GM12864 (cell line): ENCODE measurements at places on chromosomes 5 and 9.

DNA sequence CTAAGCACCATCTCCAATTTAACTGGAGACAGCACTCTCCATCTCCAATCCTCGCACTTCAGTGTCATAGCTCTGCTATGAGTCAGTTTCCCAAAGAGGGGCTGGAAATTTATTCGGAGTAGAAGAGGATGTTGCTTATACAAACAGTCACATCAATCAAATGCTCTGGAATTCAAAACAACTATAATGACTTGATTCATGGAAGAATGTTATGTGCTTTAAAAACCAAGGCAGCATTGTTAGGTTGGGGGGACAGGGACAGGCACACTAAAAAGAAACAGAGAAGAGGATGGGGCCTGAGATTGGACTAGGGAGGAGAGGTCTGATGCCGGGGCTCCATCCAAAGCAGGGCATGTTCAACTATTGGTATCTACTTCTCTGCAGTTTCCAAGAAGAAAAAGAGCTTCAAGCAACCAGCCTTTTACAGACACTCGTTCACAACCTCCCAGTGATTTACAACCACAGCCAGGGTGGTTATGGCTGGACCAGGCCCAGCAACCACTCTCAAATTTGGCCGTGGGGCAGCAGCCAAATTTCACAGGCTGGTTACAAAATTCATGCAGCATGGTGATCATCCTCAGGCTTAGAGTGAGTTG, 117.5 kb upstream of the ZNF366 start:
- DNase-seq: no peak

GRCh38 chr5:67998709-67999261, 216.8 kb upstream of the PIK3R1 start:
- DNase-seq: no peak

DNA sequence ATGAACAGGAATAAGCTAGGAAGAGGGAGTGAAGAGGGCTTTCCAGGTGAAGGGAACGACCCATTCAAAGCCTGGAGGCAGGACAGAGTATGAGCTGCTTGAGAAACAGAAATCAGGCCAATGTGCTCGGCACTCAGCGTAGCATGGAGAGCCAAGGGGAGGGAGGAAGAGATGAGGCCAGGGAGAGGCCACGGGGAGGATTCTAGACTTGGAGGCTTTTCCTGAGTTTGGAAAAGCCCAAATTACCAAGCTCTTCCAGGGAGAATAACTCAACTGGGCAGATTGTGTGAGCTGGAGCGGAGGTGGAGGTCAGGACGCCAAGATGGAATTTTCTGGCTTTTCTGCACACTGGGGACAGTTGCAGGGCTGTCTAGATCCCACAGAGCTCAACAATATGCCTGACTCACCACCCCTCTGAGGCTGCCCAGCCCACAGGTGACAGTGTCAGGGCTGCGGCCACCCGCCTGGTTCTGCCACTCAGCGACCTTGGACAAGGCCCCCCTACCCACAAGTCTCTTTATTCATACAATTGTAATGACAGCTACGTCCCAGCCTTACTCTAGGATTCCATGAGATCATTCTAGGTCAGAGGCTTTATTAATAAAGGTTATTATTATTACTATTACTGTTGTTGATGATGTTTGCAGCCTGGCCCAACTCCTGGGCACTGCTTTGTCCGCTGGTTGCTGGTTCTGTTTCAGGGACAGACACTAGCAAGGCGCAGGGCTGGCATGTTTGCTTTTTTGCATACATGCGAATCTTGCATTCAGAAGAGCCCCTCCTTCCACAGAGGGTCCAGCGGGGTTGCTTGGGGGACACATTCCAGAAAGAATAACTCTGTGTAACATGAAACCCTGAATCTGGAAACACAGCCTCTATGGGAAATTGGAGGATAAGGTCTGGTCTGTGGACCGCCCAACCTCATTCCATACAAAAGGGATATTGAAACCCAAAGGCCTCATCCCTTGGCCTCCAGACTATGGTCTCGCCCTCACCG, 9.4 kb upstream of the LMX1B start:
- DNase-seq: no peak

DNA sequence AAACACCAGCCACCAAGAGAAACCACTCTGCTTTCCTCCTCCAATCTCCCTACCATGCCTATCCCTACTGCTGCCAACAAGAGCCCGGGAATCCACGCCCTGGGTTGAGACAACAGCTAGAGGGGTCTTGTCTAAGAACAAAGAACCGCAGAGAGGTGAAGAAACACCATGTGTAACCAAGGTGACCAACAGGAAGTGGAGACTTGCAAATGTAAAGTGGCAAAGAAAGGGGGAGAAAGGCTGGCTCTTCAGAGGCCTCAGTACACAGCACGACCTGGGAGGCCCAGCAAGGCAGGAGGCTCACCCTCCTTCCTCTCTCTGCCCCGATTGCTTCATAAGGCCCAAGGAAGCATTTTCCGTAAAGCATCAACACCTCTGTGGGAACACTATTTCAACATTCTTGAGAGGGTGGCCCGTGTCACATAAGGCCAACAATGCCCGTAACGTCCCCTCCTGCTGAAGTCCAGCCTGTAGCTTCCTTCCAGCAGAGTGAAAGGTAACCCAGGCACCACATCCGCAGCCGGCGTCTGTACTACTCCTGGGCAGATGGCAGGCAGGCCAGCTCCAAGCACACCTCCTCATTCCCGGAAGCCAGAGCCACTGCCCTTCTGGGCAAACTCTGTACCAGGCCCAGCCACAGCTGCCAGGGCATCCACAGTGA, 18.3 kb downstream of the CCNJL start:
- DNase-seq: no peak

- DNase-seq: no peak
Observed at GRCh38 chr5:67725604-67726003, 490.0 kb upstream of the PIK3R1 start.

- DNase-seq: no peak
Observed at GRCh38 chr5:52989781-52990527, 802 bp downstream of the ITGA2 start.

DNA sequence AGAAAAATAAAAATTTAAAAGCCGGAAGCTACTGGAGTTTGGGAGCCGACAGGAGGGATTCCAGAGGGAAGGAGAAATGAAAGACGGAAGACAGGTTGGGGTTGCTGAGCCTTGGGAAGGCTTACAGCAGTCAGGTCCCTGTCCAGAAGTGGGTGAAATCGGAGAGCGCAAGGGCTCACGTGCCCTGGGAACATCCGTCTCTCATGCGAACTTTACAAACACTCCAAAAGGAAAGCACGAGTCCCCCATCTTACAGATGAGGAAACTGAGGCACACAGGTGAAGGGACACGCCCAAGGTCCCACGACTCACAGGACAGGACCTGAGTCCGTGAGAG, 347 bp upstream of the OLFML2A start:
- no peak for DNase-seq

DNA sequence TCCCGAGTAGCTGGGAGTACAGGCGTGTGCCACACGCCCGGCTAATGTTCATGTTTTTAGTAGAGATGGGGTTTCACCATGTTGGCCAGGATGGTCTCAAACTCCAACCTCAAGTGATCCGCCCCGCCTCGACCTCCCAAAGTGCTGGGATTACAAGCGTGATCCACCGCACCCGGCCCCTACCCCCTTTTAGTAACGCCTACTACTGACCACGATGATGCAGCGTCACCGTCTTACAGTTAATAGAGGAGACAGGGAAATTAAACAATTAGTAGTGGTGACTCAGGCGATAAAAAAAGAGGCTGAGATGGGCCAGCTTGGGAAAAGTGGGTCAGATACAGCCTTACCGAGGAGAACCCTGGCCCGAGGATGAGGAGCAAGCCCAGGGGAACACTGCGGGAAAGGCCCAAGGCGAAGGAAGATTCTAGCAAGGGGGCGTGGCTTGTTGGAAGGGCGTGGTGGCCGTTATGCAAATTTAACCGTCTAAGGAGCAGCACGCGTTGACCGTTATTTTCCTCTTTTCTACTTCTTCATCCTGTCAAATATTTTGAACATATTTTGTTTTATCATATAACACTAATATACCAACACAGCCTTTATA, 1.6 kb upstream of the SETX start:
- no peak for DNase-seq

GRCh38 chr9:120423812-120424211, 156.2 kb downstream of the CDK5RAP2 start:
- DNase-seq: no peak

DNA sequence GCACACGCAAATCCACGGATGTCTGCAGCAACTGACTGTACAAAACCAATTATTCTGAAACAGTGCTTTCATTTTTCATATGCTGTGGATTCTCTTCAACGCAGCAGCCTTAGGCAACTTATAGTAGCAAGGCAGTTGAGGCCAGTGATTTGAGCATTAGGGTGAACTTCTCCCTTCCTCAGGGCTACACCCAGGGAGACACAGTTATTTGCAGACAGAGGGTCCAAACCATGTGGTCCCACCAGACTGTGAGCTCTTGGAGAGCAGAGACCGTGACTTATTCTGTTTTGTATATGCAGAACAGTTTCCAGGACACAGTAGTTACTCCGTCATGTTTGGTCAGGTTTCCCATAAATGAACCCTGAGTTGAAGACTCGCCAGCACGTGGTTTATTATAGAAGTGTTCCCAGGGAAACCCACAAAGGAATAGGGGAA, 19.0 kb upstream of the WHRN start:
- DNase-seq: no peak

DNA sequence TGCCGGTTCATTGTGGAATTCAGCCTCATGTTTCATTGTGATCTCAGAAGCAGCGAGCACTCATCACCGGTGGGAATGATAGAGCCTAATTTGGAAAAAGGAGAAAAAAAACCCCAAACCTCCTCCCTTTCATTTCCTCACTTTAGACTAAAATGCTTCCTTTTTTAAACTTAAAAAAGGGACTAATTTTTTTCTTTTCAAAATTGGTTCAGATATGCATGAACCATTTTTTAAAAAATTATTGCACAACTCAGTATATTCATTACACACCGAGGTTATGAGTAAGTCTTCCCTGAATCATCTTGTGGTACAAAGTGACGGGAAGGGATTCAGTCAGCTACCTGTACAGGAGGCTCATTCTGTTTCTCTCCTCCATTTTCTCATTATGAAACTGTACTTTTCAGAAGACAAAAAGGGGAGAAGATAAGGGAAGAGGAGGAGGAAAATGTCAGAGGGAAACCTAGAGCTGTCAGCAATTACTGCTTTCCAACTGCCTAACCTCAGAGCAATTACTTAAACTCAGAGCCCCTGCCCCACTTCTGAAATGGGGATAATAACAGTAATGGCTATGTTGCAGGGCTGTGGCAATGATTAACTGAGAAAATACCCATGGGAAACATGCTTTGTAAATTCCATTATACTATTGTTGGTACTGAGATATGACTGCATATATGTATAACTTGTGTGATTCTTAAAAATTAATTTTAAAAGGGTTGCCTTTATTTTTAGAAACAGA, 24.0 kb downstream of the GALNT10 start:
- no peak for DNase-seq

GRCh38 chr5:138339464-138339863, 1.4 kb downstream of the FAM53C start:
- no peak for DNase-seq

DNA sequence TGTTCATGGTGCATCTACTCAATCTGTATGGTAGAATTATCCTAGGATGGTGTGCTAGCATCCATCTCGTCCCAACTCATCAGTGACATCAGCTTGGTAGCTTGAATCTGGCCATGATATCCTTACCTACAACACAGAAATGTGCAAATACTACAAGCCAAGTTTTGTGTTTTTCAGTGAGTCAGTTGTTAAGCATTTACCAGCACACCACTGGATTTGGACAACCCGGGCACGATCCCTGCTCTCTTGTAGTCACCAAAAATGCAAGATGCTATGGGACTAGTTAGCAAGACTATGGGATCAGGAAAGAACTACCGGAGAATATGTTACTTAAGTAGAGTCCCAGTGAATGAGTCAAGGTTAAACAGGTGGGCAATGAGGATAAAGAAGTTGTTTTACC, 32.1 kb upstream of the ZNF354B start:
- DNase-seq: no peak

- DNase-seq: no peak
Observed at GRCh38 chr5:180606215-180606785, 15.0 kb upstream of the SCGB3A1 start.

- no peak for DNase-seq
Observed at GRCh38 chr5:94906750-94907149, 288.3 kb downstream of the SLF1 start.

DNA sequence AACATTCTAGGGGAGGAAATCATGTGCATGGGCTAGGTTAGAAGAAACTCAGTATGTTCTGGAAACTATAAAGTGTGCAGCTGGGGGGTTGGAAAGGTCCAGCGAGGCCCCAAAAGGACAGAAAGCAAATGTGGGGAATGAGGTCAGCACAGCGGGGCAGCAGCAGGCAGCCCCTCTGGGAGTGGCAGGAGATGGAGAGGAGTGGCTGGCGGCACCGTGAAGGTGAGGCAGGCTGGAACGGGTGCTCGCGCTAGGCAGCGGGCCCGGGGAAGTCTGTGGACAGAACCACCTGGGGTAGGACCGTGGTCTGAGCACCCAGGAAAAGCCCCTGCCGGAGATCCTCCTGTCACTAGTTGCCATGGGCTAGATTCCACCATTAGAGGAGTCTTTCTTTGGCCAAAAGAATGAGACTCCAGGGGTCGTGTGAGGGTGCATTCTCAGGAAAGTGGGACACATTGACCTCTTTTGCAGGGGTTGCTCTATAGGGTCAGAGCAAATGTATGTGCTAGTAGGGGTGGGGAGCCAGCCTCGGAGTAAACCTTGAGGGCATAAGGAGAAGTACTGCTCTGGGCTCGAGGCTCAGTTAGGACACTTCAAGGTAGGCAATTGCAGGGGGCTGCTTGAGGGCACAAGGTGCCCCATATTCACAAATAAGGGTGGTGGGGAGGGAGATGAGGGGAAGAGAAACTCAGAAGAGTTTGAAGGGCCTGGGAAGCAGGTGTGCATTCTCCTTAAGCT, 61.2 kb downstream of the IL6ST start:
- no peak for DNase-seq

- DNase-seq: no peak
Observed at GRCh38 chr5:24823625-24824024, 178.8 kb upstream of the CDH10 start.

GRCh38 chr9:105114318-105114717, 130.1 kb upstream of the SLC44A1 start:
- no peak for DNase-seq

GRCh38 chr9:82526577-82526976, 536.4 kb downstream of the RASEF start:
- DNase-seq: no peak

GRCh38 chr9:98971168-98971914, 27.6 kb downstream of the COL15A1 start:
- no peak for DNase-seq

- DNase-seq: no peak
Observed at GRCh38 chr5:168746893-168747640, 167.9 kb upstream of the PANK3 start.

GRCh38 chr5:135491552-135492318, 39.6 kb upstream of the TIFAB start:
- DNase-seq: no peak

GRCh38 chr5:167451076-167451475, 840.4 kb upstream of the WWC1 start:
- DNase-seq: no peak

GRCh38 chr9:108664309-108665255, 191.2 kb downstream of the ACTL7B start:
- no peak for DNase-seq

GRCh38 chr5:38414348-38414747, 142.1 kb downstream of the LIFR start:
- no peak for DNase-seq

GRCh38 chr9:73146111-73146815, 5.4 kb upstream of the ANXA1 start:
- DNase-seq: no peak
